GM10248 (cell line): ENCODE measurements at places on chromosomes 6 and 20.
A peak's percentile ranks its signal among the peaks of the same experiment; 100 is the strongest.

DNA sequence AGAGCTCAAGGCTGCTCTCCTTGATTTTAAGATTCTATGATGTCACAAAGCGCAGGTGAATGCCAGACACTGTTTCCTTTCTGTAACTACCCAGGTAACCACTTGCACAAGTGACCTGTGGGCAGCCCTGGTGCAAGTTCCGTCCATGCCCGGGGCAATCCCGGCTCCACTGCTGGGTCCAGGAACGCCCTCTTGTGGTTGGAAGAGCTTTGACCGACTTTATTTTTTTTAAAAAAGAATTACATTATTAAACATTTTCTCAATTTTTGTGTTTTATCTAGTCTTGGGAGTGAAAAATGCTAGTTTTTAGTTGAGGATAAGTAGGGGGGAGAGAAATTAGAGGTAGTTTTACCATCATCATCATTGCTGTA lies 695.2 kb downstream of the QKI start:
- DNase-seq, result no peak

- DNase-seq, result no peak
These were observed 29.0 kb downstream of the GSTA4 start for GRCh38 chr6:52966101-52966500.

- DNase-seq, result peak; percentile 18
These were observed 116.4 kb downstream of the KIF6 start for GRCh38 chr6:39608652-39609345.

GRCh38 chr6:6125495-6125894 lies 118.8 kb upstream of the NRN1 start:
- no peak for DNase-seq

DNA sequence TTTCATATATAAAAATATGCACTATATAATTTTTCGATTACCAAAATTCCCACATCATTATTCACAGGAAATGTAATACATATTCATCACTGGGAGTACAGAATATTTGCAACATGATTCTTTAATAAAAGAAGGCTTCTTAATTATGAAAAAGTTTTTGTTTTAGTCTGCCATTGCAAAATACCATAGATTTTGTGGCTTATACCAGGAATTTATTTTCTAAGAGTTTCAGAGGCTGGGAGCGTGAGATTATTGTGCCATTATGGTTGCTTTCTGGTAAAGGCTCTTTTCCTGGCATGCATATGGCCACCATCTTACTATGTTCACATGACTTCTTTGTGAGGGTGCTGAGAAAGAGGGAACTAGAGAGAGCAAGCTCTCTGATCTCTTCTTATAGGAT lies 306.9 kb upstream of the ADGRB3 start:
- DNase-seq, result no peak

DNA sequence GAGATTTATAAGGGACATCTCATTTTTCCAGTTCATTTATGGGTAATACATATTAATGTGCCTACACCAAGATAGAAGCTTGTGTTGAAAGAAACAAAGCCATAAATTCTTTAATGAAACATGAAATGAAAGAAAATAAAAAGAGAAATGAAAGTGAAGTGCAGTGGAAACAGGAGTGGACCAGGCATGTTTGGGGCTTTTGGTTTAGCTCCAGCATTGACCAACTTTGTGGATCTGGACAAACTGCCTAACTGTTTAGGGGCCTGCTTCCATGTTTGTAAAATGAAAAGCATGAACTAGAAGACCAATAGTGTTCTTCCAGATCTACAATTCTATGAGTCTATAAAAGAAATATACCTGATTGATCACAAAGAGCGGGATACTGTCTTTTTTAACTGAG lies 124.9 kb downstream of the GJA10 start:
- DNase-seq, result no peak

GRCh38 chr20:39632176-39632575 lies 670.0 kb downstream of the DHX35 start:
- DNase-seq, result no peak

GRCh38 chr6:30829639-30830255 lies 54.6 kb upstream of the DDR1 start:
- DNase-seq, result no peak

DNA sequence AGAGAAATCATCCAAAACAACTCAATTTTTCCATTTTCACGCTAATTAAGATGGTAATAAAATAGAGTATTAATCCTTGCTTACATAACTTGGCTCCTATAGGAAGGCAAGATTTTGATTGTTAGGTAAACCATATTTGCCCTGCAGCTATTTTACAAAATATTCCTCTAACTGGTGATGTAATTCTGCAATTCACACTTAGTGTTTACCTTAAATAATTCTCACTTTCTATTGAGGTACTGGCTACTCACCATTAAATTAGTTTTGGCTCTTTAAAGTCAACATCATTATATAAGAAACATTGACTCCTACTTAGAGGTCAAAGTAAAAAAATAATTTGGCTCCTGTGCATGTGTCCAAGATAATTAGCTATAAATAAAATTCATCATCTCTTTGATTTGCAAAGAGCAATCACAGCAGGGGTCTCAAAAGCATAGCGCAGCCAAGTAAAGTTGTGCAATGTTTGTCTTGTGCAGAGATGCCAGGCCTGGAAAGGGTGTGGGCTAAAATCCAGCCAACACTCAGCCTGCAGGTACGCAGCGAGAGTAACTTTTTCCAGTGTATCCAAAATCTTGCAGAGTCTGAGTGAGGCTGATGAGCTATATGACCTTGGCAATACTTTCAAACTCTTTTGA lies 501.2 kb downstream of the MMUT start:
- no peak for DNase-seq

DNA sequence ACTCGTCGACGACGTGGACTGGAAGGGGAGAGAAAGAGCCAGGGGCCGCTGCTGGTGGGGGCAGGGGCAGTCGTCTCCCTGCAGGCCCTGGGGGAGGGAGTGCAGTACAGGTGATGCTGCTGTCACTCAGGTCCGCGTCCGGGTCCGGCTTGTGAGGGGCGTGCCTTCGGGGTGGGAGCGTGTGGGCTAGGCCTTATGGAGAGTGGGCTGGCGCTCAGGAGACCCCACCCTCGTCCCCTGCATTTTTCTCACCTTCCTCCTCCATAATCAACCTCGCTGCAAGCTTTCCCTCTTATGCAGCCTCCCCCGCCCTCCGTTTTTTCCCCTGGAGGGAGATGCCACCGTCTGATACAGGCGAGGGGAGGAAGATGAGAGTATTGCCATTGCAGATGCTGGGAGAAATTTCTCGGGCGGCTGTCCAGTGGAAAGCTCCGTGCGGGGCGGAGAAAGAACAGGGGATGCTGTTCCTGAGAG lies 632 bp downstream of the PCMT1 start:
- DNase-seq, result peak; percentile 68

DNA sequence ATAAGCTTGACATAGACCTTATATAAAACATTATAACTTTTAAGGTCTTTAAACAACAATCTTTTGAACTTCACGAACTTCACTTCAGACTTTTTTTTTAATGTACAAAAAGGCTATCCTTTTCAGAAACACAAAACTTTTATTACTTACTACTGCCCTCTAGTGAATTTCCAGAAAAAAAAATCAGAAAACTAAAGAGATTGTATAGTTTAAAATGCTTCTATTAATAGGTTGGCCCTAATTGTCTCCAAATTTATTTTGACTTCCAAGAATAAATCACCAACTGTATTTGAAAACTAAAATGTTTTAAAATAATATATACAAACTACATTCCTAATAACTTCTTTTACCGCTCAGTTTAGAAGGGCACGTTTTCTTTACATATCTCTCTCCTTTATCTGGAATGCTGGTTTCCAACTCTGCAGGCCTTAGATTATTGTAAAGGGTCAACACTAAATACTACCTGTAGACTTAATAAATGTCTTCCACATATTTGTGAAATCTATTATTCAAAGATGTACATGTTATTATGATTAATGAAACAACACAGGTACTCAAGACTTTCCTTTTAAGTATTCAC lies 66.8 kb downstream of the LMBRD1 start:
- no peak for DNase-seq

- DNase-seq, result no peak
These were observed 46.7 kb downstream of the PSMB1 start for GRCh38 chr6:170506446-170506845.

DNA sequence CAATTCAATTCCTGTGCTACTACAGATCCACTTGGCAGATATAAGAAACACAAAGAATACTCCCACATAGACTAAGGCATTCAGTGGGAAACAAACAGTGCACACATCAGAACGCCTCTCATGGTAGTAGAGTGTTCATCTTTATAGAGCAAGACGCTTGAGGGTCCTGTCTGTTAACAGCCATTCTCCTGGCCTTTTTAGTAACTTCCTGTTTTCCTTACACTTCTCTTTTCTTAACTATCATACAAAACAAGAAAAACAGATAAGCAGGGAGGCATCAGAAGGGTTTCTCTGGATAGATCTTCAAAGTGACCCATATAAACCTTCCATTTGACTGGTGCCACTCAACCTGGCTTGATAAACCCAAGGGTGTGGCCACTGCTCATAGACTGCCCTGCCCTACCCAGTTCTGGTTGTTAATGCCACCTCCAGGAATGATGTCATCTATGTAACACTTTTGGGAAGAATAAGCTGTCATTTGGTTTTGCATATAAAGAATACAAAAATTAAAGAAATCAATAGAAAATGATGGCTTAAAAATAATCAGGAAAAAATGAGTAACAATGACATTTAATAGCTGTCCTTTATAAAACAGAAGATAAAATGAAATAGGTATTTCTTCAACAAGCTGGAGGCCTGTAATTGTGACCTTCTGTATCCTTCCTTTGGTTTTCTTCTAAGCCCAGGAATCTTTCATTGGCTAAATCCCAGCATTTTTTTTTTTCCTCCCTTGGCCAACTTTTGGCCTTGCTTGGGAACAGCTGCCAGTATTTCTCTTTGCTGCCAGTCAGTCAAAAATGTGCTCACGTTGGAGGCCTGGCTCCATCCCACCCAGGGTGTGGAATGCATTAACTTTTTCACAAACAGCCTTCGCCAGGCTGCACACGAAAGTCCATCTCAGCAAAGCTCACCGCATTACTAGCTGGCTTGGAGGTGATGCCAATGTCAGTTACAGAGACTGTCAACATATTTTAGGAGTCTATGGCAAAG lies 103.5 kb downstream of the GJA10 start:
- no peak for DNase-seq

DNA sequence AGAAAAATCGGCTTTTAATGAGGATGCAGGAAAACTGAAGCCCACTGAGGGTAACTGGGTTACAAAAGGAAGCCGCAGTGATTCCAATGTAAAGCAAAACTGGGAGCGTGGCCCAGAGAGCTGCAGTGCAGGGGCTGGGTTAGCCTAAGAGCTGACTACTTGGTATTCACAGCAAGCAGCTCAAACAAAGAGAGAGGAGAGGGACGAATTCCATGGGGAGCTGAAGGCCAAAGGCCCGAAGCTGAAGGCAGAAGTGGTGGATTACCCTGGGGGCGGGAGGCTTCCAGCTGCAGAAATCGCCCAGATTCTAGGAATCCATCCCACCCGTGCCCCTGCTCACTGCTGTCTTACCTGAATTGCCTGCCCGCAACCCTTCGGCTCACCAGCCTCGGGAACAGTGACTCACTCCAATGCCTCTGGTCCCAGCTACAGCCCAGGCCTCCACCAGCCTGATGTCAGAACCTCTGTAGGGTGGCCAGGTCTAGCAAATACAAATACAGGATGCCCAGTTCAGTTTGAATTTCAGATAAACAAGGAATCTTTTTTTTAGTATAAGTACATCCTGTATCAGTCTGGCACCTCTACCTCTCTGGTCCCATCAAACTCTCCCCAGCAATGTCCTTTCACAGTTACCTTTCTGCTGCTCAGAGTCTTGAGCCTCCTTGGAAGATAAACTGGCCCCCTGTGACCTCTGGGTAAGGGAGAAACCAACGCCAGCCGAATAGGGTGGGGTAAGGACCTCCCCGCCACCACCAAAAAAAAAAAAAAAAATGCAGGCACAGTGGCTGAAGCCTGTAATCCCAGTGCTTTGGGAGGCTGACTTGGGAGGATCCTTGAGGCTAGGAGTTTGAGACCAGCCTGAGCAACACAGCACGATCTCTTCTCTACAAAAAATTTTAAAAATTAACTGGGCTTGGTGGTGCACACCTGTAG lies 14.6 kb upstream of the ZMYND8 start:
- DNase-seq, result no peak

GRCh38 chr6:167684276-167685104 lies 142.2 kb upstream of the AFDN start:
- DNase-seq, result no peak

DNA sequence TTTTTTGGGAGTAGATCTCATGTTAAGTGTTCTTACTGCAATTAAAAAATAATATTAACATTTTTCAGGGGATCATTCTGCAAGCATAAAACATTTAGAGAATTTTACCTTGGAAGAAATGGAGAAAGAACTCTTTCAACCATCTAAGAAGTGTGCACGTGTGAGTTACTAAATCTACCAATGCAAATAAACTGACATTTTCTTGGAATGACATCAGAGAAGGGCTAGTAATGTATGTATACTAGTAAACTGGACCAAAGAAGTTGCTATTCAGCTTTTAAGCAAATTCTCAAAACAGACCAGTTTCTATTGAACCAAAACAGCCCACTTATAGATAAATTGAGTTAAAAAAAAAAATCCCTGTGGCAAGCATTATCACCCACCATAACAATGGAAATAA lies 191.2 kb downstream of the BTBD3 start:
- no peak for DNase-seq

DNA sequence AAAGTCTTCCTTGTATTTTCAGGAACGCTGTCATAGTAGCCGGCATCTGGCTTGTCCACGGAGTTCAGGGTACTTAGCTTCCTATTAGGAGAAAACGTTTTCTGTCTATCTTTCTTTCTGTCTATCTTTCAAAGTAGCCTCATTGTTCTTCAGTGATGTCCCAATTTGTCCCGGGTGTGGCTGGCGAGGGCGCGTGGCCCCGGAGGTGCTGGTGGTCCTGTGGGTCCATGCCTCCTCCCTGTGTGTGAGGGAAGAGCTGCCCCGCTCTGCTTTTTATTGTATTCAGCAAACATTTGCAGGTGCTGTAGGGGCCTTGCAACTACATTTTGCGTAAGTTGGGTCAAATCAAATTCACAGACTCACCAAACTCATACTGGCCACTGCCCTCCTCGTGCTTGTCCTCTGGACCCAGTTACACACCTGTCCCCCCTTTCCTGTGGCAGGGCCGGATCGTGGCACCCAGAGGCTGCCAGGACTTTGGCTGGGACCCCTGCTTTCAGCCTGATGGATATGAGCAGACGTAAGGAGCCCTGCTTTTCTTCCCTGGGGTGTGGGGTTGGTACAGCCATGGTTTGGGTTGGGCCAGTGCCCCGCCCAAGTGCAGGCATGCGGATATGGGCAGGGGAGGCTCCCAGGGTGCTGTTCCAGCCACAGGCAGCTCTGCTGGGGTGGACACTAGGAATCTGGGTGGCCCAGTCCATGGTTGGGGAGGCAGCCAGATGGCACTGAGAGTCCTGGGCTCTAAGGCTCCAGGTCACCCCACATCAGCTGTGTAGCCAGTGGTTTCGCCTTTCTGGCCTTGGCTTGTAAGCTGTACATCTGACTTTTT lies 12.3 kb downstream of the ITPA start:
- DNase-seq, result no peak

GRCh38 chr6:52352239-52353018 lies 9.5 kb upstream of the PAQR8 start:
- DNase-seq, result peak; percentile 56
